ENCODE measurements at places on chromosomes 3 and 15.
A peak's percentile ranks its signal among the peaks of the same experiment; 100 is the strongest.

GRCh38 chr3:59573911-59574310 lies 524.1 kb upstream of the CFAP20DC start:
- DNase-seq = no peak

- DNase-seq = no peak
These were observed 247.9 kb downstream of the NR2F2 start for GRCh38 chr15:96578393-96578792.

- no peak for DNase-seq
These were observed 1.0 kb upstream of the KLF15 start for GRCh38 chr3:126358038-126358815.

GRCh38 chr3:156150434-156151066 lies 30.2 kb downstream of the KCNAB1 start:
- DNase-seq = peak; percentile 66

- peak; percentile 29 for DNase-seq
These were observed 559.8 kb upstream of the CBLB start for GRCh38 chr3:106428565-106428994.

DNA sequence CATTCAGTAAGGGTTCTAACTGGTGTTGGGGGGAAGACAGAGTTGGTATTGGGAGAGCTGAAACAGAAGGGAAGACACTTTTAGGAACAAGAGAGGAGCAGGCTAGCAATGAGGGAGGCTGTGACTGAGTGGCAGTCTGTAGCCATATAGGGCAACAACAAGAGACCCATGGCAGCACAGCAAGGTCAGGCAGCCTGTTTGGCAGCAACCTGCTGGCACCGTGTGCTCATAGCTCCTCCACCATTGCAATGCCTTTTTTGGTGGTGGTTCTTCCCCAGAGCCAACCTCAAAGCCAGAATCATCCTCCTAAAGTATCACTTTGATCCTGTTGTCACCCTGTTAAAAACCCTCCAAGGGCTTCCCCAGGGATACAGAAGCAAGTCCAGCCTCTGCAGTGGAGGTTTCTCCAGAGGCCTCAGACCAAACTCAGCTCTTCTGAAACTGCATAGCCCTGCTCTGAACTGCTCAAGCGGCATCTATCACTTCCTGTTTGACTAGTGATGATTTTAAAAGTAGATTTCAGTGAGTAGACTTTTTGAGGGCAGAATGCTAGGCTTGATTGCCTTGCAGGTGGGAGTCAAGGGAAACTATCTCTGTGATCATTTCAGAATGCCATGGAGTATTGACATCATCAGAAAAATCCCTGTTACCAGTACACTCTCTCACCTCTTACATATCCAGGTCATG lies 176.9 kb downstream of the STAC start:
- DNase-seq = no peak

- DNase-seq = no peak
These were observed 30.1 kb upstream of the NANOGP8 start for GRCh38 chr15:35115155-35115725.
